Activated naive CD4-positive, alpha-beta T cell treated with anti-CD3 and anti-CD28 coated beads, Interleukin-2, amount 10 ng/mL, durations not matched to agents 7 days and 5 days (primary cell): ENCODE measurements at places on chromosomes 11 and 22.

DNA sequence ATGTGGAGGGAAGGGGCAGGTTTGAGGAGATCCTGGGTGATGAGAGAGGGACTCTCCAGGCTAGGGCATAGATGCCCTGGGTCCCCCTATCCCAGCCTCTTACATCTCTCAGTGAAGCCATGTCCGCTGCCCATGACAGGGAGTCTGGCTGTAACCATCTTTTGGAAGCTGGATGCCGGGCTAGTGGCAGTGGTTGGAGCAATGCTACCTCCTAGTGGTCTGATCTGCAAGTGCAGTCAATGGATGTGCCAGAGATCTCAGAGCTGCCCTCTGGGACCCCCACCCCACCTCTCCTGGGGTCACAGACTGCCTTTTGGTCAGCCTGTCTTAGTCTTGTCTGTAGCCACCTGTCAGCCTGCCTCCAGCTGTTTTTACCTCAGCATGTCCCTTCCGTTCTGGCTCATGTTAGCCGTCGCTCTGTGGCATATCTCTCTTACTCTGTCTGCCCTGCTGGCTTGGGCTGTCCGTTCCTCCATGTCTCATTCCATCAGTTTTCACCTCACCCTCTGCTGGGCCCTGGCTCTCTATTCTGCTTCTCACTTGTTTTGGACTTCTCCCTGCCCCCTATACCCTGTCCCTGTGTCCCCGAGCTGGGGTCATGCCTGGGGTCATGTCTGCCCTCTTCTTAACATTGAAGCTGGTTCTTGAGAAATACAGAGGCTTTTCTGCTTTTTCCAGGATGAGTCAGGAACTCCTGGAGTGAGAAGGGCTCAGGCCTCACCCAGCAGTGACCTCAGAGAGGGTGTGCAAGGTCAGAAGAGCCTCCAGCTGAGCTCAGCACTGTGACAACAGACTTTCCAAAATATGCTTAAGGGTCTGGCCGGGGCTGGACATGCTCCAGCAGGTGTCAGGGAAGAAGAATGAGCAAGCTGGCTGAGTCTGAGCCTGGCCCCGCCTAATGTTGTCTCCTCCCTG is 52.0 kb upstream of the THY1 start:
- DNase-seq = peak; percentile 66

GRCh38 chr11:47372422-47372821 is 5.9 kb downstream of the SPI1 start:
- no peak for DNase-seq

DNA sequence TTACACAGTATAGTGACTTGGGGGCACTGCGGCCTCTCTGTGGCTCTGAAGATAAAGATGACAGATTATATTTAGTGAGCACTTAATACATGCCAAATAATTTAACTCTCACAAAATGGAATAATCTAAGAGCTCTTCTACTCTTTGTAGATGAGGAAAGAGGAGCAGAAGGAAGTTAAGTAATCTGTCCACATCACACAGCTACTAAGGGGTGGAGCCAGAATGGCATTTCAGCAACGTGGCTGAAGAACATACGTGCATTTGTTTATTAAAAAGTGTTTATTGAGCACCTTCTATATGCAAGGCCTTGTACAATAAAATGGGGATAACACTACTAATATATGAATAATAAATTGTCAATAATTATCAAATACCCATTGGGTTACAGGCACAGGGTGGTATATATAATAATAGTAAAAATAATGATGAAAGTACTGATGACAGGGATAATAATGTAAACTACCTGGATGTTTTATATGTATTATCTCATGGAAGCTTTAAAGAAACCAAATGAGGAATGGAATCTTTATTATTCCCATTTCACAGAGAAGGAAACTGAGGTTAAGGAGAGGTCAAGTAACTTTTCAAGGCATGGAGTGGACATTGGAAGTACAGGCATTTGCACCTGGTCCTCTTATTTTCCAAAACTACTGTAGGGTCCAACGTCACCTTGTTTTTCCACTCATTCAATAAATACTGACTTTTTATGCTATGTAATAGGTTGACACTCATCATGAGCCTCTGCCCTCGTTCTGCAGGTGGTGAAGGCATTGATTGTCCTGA is 38.0 kb upstream of the IL17RA start:
- no peak for DNase-seq

DNA sequence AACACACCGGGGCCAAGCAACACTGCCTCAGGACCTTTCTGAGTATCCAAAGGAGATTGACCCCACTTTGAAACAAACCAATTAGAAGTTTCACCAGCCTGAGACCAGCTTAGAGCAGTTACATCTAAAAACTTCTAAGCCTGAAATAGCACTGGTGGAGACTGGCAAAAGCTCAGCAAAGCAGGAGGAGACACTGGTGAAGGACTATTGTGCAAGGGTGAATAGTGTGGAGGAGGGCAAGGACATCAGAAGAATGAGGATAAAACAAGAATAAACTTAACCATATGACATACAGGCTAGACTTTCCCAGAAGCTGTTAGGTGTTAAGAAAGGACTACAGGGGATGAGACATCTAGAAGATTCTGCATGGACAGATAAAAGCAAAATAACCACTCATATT is 152.4 kb downstream of the FCHSD2 start:
- no peak for DNase-seq

GRCh38 chr22:23068832-23069385 is 1.4 kb upstream of the GNAZ start:
- DNase-seq = peak; percentile 16

DNA sequence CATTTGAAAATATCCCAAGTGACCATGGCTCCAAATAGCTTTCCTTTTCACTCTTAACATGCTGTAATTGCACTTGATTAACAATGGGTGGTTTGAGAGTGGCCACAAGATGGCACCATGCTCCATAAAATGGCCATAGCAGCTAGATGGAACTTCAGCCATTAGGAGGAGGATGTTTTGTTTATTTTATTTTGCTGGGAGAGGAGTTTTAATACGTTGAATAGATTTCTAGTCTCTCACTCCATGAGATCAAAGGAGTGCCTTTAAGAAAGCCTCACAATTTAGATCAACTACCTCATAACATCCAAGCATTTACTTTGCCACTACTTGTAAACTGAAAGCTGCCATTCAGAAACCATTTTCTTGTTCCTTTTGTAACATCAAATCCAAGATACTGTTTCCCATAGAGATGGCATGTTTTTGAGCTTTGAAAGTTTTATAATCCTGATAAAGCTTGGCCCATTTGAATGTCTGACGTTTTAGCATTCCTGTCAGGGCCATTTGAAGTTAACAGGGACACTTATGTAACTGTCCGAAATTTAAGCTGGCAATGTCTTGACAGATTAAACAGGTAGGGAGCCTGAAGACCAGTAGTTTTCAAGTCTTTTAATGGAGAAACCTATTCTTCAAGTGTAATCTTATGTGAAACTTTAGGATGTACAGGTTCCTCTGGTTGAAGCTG is 4.7 kb downstream of the FEN1 start:
- DNase-seq = peak; percentile 88

DNA sequence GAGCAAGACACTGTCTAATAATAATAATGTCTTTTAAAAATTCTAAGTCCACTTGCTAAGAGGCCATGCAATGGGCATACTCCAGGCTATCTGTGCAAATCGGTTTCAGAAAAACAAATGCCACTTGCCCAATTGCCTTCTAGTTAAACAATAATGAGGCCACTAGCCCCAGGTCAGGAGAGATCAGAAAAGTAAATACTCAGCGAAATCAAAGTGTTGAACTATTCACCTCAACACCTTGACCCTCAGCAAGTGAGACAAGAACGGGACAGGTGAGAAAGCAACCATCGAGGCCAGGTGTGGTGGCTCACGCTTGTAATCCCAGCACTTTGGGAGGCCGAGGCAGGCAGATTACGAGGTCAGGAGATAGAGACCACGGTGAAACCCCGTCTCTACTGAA is 72.3 kb upstream of the SYN3 start:
- DNase-seq = no peak
